ENCODE measurements at places on chromosomes 1 and 21. TPM values are rescaled to one million over a fixed set of nuclear protein-coding genes. Genes with fewer than 3 reads are reported as not detected.
A peak's percentile ranks its signal among the peaks of the same experiment; 100 is the strongest.

- H3K27me3 ChIP-seq = no peaks in the 10 kb centered on the region
- no peaks in the 10 kb centered on the region for H3K36me3 ChIP-seq
- H3K4me1 ChIP-seq = no peaks in the 10 kb centered on the region
- no peak for DNase-seq
Observed at GRCh38 chr1:19062258-19063029, 106.0 kb upstream of the IFFO2 start.

IL23R gene
- not detected for total RNA-seq

DCST1 gene
- not detected for total RNA-seq

DNA sequence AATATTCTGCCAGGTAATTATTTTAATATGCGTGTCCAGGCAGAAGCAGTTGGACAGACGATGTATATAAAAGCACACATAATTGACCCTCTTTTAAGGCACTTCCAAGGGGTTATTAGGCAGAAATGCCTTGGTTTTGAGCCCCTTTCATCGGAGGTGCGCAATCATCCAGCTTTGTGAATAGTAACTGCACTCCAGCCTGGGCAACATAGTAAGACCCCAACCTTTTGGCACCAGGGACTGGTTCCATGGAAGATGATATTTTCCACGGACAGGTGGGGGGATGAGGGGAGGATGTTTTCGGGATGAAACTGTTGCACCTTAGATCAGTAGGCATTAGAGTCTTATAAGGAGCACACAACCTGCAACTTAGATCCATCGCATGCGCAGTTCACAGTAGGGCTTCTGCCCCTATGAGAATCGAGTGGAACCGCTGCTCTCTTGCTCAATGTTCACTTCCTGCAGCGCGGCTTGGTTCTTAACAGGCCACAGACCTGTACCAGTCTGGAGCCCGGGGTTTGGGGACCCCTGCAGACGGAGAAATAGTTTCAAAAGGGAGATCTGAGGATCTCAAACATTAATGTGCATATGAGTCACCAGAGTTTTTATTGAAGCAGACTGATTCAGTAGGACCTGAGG, 1.8 kb upstream of the MCOLN2 start:
- peaks cover 82% of the 10 kb centered on the region for H3K27me3 ChIP-seq
- peak overlapping the region; percentile 70 for H3K4me3 ChIP-seq
- peak; percentile 43 for DNase-seq

DNA sequence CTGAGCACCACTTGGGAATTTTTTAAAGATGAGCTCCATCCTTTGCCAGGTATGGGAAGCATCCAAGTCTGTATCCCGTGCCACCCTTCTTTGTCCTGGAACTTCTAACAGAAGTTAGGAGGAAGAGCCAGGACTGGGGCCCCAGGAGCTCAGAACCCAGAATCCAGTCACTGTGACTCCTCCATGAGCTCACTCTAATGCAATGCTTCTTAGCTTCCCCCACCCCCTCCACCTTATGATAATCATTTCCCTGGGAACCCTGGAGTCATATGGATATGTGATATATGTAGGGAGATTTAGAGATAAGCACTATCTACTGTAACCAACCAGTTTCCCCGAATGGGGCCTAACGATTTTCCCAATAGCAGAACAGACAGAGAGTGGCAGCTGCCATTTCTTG, 758 bp upstream of the SPRR5 start:
- H3K27me3 ChIP-seq = no peaks in the 10 kb centered on the region
- H3K4me1 ChIP-seq = no peaks in the 10 kb centered on the region
- no peak overlapping the region for H3K27ac ChIP-seq

DNA sequence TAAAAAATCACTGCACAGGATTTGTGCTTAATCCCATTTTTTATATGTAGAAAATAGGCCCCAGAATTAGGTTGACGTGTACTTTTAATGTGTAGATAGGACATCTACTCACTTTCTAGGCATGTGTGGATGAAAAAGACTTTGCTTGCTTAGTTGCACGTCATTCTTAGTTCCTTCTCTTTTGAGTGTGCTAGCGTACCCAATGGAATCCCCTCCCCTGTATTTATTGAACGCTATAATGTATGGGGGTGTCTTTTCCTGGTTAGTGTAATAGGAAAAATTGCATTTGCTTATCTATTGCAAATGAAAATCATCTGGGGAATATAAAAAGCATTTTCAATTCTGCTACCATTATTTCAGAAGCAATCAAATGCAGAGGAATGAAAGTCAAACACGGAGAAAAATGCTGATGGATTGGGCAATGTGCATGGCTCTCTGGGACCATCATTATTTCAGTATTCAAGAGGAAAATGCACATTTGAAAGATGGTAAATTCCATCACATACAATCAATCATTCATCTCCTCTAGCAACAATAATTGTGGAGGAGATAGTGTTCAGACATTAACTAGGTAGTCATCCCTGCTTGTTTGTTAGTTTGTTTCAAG, 277.0 kb upstream of the B3GALT2 start:
- no peak overlapping the region for H3K27ac ChIP-seq
- H3K4me3 ChIP-seq = no peak overlapping the region
- no peaks in the 10 kb centered on the region for H3K36me3 ChIP-seq
- DNase-seq = no peak
- peaks cover 22% of the 10 kb centered on the region for H3K4me1 ChIP-seq

DNA sequence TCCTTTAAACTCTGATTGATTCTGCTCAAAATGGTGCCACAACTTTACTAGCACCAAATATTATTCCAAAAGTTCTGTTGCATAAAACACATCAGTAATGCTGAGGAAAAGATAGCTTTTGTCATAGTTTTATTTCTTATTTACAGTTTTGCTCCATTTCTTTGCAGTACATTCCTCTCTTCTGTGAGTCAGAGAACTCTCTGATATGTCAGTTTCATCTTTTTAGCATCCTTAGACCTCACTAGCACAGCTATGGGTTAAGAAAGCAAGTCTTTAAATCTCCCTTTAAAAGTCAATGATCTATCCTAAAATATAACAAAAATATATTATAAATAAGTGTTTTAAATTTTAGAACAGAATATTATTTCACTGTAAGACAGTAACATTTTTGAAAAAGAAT, 356.6 kb upstream of the SNX7 start:
- no peaks in the 10 kb centered on the region for H3K4me1 ChIP-seq
- no peak overlapping the region for H3K27ac ChIP-seq
- no peak for DNase-seq
- no peaks in the 10 kb centered on the region for H3K27me3 ChIP-seq
- H3K4me3 ChIP-seq = no peak overlapping the region
- no peaks in the 10 kb centered on the region for H3K36me3 ChIP-seq

DNA sequence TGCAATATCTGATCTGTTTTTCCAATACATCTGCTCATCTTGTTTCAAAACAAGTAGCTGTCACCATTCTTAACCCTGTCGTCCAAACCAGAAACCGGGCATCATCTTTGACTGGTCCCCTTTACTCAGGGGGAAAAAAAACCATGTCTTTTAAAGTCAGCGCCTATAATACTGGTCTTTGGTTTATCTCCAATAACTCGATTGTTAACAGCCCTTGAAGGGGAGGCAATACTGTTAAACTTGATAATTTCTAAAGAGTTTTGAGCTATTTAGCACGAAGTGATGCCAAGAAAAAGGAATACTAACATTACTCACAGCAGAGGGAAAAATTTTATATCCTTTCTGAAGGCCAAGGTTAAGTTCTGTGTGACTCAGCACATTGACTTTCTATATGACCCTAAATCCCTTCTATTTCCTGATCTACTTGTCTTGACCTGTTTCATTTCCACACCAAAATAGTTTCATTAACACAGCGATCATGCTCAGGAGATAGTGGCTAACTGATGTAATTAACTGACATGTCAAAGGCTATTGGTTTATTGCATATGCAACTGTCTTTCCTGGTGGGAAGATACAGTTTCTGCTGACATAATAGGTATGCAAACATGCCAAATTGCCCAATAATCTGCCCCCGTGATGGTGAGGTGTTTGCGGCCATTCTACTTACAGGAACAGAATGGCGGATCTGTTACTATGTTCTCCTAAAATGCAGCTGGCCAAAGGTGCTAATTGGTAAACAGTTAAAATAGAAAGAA, 59.1 kb downstream of the NFIA start:
- peak overlapping the region; percentile 40 for H3K27ac ChIP-seq
- no peaks in the 10 kb centered on the region for H3K27me3 ChIP-seq
- no peaks in the 10 kb centered on the region for H3K36me3 ChIP-seq
- no peak for DNase-seq
- no peak overlapping the region for H3K4me3 ChIP-seq

SMCP gene
- not detected for total RNA-seq

DNA sequence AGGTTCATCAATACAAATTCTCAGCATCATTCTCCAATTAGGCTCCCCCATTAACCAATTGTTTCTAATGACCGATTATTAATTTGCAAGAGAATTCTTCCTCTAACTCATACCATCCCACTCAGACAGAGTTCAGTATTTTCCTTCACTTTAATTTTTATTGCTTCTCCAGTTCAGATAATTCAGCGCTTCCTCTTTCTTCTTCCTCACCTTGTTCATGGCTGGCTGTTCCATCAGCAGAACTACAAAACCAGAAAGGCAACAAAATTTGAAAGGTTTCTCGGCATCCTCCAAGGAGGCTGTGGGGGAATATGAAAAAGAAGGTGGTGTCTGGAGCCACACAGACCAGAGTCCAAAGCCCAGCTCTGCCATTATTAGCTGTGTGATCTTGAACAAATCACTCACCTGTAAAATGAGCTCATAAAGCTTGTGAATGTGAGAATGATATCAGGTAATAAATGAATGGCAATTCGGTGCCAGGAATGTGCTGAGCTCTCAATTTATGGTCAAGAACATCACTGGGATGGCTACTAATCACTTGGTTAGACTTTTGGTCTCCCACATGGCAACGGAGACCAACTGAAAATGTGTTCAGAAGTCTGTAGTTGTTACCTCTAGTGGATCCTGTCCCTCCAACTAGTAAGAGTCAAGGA, 11.7 kb upstream of the ZNF436 start:
- H3K27ac ChIP-seq = no peak overlapping the region
- peaks cover 100% of the 10 kb centered on the region for H3K27me3 ChIP-seq
- no peak for DNase-seq

DCST2 gene
- total RNA-seq = not detected

C1orf116 gene
- total RNA-seq = 5.3 TPM

C4BPB gene
- not detected for total RNA-seq

- DNase-seq = no peak
- no peaks in the 10 kb centered on the region for H3K4me1 ChIP-seq
- no peak overlapping the region for H3K4me3 ChIP-seq
- no peaks in the 10 kb centered on the region for H3K27me3 ChIP-seq
- peaks cover 6% of the 10 kb centered on the region for H3K36me3 ChIP-seq
Observed at GRCh38 chr1:5424802-5425703, 567.2 kb downstream of the NPHP4 start.

DNA sequence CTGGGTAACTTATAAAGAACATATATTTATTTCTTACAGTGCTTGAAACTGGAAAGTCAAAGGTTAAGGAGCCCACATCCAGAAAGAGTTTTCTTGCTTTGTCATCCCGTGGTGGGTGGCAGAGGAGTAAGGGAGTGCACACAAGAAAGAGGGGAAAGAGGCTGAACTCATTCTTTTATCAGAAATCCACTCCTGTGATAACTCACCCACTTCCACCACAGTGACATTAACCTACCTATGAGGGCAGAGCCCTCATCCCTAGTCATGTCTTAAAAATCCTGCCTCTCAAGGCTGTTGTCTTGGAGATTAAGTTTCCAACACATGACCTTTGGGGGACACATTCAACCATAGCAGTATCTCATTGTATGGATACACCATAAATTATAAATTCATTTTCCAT, 32.5 kb upstream of the RGS4 start:
- H3K27ac ChIP-seq = no peak overlapping the region
- no peak overlapping the region for H3K4me3 ChIP-seq
- no peaks in the 10 kb centered on the region for H3K27me3 ChIP-seq
- DNase-seq = no peak
- H3K36me3 ChIP-seq = no peaks in the 10 kb centered on the region

DNA sequence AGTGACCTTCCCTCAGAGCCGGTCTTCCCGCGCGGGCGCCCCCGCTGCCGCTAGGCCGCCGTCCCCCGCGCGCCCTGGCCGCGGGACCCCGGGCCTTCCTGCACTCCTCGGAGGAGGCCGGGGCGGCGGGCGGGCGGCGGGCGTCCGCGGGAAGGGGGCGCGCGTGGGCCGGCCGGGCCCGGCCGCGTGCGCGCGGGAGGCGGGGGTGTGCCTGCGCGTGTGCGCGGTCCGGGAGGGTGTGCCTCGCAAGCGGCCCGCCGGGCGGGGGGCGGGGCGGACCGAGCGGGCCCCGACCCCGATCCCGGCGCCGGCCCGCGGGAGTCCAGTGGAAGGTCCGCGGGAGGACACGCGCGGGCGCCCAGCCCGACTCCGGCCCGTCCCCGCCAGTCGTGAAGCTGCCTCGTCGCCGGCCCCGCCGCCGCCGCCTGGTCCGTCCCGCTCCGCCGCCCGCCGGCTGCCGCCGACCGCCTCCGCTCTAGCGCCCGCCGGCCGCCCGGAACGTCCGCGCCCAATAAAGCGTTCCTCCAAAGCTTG, 438 bp downstream of the MRPS6 start:
- peak overlapping the region; percentile 88 for H3K4me3 ChIP-seq
- no peaks in the 10 kb centered on the region for H3K36me3 ChIP-seq
- peaks cover 15% of the 10 kb centered on the region for H3K27me3 ChIP-seq
- H3K4me1 ChIP-seq = peaks cover 32% of the 10 kb centered on the region

C1orf141 gene
- not detected for total RNA-seq
